AG09309 (cell line): ENCODE measurements at places on chromosomes 7 and 10.

- no peak for DNase-seq
Observed at GRCh38 chr7:99827040-99827778, 604 bp upstream of the CYP3A43 start.

DNA sequence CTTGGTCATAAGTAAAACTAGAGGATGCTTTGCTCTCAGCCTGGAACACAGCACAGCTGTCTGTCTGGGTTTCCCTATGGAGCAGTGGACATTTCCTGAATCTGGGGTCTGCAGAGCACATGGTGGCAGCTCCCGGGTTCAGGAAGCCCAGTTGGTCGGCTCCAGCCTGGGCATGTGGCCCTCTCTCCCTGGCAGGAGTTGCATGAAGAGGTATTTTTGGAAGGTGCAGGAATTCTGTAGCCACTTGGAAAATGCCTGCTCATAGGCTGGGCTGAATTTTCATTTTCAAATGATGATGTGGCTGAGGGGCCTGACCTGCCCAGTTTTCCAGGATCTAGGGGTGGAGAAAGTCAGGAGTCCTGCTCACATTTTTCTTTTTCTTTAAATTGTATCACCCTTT, 6.7 kb upstream of the TPST1 start:
- no peak for DNase-seq

DNA sequence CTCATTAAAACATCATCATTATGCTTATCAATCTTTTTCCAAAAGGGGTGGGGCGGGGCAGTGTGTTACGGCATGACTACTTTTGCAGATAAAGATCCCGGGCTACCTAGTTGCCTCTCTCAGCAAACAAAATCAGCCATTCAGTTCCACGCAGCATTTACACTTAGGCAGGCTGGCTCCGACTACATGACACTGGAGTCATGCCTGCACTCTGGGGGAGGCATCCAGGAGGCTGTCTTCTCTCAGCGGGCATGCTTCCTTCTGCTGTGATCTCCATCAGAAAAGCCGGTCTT, 193.9 kb upstream of the TCF7L2 start:
- no peak for DNase-seq

DNA sequence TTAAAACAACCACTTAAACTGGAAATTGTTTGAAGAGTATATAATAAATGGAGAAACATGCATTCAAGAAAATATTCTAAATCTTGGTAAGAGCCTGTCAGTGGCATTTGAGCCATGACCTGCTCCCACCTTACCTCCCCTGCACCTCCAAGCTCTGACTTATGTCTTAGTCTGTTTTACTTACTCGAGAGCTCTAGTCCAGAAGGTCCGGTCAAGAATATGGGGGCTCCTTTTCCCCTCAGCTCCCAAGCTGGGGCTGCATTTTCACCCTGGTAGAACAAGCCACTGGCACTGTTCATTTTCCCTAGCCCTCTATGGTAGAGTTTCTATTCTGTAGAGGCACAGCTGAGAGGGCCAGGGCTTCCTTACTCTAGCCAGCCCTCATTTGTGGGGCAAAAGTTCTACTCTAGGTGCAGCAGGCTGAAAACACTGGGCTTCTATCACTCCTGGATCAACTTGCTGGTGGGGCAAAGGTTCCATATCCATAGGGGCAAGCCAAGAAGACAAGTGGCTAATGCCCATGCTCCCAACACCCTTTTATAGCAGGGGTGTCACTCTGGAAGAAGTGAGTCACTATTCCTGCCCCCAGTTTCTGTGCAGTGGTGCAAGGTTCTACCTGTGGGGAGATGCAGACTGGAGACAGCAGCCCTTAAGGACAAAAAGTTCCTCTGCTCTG, 40.6 kb downstream of the ZNF438 start:
- DNase-seq, result no peak

DNA sequence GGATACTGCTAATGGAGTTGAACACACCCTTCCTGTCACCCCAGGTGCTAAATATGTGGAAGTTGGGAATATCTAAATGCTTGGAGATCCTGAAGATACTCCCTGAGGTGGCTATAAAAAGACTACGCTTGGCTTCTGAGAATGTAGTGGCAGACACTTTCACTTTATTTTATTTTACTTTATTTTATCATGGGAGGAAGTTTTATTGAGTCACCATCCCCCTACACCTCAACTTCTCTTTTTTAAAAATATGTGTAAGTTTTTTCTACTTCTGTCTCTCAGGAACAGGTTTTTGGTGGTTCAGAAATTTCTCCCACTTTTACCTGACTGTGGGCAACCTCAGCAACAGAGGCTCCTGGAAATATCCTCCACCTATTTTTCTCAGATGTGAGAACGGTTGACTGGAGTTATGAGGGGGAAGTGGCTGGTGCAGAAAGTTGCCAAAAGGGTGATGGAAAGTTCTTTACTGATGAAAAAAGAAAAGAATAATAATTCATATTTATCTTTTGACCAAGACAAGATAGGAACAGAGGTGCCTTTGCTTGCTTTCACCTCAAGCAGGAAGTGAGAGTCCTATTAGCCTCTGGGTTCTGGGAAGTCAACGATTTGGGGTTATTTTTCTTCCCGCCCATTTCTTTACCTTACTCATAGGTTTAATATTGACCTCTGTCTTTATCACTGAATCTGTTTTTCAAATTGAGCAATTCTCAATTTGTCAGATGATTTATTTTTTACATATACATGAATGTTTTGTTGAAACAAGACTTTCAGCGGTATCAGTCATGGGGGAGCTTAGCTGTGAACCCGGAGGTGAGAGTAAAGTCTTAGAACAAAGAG, 103.6 kb downstream of the AHR start:
- DNase-seq, result no peak

- no peak for DNase-seq
Observed at GRCh38 chr10:17576768-17577167, 40.4 kb downstream of the HACD1 start.
